Activated T-cell treated with anti-CD3 and anti-CD28 coated beads for 1 hour (primary cell): ENCODE measurements at places on chromosomes 2 and 18.
A peak's percentile ranks its signal among the peaks of the same experiment; 100 is the strongest.

DNA sequence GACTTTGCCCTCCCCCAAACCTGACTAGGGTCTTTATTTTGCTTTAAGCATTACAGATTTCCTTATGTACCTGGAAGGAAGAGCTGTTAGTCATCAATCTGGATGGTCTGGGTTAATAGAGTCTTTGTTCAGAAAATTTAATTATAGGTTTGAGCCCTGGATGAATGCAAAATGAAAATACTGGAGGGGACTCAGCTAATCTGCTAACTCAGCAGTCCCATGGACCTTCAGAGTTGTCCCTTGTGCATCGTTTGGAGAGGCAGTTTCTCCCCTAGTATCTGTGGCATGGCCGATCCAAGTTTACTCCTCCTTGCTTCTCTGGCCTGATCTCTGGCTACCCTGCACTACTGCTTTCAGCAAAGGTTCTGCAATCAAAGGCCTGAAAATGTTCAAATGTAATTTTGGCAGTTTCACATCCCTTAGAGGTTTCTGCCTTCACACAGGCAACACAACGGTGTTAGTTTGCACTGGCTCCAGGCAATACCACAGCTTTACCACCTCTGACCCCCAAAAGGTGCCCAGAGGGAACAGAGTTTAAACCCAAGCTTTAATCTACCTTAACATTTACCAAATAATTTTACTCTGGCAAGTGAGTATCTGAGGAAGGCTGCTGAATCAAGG lies 134.3 kb downstream of the THADA start:
- no peak for DNase-seq

DNA sequence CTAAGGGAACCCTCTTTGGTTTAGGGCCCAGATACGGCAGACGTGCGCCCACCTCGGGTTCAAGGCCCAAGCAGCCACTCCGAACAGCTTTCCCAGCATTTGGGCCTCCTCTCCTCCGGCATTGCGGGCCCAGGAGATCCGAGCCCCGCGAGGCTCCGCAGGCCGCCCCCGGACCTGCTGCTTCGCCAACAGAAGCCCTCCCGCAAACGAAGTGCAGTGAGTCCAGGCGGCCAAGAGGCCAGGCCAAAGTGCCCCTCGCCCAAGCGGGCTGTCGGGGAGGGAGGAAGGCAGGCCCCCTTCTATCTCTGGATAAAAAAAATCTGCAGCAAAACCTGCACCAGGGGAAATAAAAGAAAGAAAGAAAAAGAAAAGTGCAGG lies 6.0 kb downstream of the EN1 start:
- DNase-seq: no peak

DNA sequence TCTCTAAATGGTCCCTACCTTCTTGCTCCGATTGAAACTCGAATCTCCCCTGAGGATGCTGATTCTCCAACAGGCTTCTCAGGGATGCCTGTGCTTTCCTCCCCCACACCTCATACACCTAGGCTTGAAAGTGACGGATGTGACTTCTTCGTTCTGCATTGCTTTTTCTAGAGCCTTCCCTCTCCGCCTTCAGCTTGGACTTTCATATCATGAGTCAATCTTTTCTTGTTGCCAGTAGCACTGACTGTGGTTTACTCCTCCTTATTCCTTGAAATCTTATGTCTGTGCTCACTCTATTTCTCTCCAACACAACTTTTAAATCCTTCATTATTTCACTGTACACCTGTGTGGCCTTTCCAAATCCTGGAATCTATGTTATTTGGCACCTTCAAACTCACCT lies 451.4 kb downstream of the TMX3 start:
- DNase-seq: no peak

GRCh38 chr18:47506897-47507296 lies 255.4 kb upstream of the SKOR2 start:
- no peak for DNase-seq

DNA sequence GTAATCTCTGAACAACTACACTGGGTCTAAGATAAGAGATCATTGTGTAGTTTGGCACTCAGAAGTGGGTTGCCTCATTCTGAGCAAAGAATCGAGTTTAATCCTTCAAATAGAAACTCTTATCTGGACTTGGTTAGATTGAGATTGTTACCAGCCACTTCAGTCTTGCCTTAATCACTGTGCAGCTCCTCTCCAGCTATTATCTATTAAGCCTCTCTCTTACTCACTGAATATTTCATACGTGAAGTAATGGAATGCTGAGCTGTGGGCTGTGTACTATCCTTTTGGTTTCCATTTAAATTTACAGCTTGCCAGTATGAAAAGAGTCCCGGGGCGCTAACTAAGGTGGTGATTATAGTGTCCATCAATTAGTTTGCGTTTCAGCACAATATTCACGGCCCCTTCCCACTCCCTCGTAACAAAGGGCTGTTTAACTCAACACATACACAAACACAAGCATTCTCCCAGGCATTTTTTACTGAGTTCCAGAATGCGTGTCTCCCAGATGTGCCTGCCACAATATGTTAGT lies 65.7 kb upstream of the NCKAP5 start:
- no peak for DNase-seq

- no peak for DNase-seq
These were observed 27.4 kb downstream of the PPP1CB start for GRCh38 chr2:28779001-28779400.

DNA sequence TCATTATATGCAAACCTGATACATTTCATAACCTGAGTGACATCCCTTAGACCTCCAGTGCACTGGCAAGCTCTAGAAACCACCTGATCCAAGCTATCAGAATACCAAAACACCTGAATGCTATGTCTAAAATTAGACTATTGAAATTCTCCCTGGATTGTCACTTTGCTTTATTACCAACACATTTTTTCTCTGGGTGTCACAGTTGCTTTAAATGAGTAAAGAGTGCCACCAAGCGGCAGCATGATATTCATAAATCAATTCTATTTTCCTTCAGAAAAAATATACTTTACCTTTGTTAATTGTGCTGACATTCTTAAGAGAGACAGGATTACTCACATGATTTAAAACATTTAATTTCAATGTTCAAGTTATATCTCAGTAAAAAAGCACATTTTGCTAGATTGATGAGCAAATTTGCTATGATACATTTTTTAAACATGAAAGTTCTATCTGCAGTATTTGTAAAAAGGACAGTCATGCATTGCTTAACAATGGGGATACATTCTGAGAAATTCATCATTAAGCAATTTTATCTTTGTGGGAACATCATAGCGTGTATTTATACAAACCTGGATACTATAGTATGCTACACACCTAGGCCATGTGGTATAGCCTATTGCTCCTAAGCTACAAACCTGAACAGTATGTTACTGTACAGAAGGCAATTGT lies 338.4 kb upstream of the SLC39A10 start:
- peak; percentile 29 for DNase-seq

GRCh38 chr2:149310349-149310748 lies 20.0 kb upstream of the LYPD6 start:
- no peak for DNase-seq

DNA sequence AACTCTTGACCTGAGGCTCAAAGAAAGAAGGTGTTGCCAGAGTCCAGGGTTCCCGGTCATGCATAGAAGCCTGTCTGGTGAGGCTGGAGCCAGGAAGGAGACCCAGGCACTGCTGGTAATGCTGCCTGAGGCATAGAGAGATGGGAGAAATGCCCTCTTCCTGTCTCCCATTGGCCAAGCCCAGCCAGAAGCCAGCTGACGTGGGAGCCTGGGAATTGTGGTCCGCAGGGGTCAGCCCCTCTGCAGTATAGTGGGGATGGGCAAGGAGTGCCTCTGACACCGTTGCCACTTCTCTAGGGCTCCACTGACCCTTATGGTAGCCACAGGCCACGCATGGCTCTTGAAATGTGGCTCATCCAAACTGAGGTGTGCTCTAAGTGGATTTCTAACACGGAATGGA lies 95.7 kb downstream of the CTIF start:
- DNase-seq: no peak

GRCh38 chr2:22843919-22844537 lies 541.0 kb upstream of the KLHL29 start:
- DNase-seq: no peak

- DNase-seq: no peak
These were observed 26.9 kb downstream of the INPP4A start for GRCh38 chr2:98471402-98472131.

GRCh38 chr2:151842830-151843690 lies 14.8 kb upstream of the ARL5A start:
- DNase-seq: no peak

GRCh38 chr2:120433816-120434290 lies 87.9 kb downstream of the INHBB start:
- DNase-seq: no peak

- no peak for DNase-seq
These were observed 271.5 kb downstream of the ACTR3 start for GRCh38 chr2:114161371-114161770.

DNA sequence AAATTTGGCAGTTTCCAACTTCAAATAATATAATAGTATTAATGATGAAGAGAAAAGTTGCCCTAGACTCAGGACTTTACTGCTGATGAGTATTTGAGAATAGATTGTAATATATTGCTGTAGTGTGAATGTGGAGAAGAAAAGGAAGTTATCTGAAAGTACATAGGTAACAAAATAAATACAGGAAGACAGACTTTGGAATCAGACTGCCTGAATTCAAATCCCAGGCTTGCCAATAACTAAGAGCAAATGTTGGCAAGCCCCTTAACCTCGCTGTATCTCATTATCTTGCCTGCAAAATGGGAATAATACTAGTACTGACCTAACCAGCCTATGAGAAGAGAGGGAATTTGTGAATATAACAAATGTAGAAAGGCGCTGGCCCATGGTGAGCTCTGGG lies 765.2 kb upstream of the ID2 start:
- DNase-seq: no peak

- DNase-seq: no peak
These were observed 13.7 kb downstream of the CALCRL start for GRCh38 chr2:187434342-187434785.

DNA sequence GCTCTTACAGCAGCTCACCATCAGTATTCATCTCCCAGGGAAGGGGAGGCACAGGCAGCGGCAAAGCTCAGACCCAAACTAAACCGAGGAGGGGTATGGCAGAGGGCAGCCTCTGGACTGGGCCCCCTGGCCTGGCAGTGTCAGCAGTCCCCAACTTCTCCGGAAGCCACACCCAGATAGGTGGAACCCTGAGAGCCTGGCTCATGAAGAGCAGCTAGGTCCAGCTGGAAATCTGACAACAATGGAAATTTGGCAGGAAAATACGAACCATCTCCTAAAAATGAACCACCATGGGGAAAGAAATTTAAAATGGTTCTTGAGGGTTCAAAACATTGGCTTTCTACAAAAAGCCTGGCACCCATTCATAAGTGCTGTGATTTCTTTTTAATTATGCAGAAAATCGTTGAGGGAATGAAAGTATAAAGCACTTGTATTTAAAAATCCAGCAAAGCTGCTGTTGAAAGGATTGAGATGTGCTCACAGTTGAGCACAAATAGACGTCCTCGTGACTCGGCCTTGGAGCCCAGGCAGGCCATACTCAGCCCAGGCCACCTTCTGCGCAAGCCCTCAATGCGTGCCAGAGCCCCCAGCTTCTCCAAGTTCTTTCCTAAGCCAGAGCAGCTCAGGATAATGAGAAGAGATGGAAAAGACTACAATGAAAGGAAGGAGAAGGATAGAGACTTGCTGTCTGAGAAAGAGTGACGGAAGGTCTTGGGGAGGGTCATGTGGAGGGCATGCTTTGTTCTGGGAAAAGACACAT lies 93.0 kb downstream of the COL6A3 start:
- no peak for DNase-seq

GRCh38 chr2:126884861-126885750 lies 13.6 kb upstream of the TEX51 start:
- DNase-seq: no peak

DNA sequence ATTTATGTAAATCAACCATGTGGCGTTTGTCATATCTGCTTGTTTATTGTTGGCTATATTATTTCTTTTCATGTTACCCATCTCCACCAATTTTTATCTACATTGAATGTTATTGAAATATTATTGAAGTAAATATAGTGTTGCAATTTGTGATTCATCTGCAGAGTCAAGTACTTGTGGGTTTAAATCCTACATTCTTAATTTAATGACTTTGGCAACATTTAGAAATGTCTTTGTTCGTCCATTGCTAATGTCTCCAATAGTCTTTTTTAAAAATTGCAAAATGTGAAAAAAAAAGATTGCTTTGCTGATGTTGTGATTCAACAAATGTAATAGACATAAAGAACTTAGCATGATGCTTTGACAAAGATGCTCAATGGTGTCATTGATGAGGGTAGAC lies 1572.8 kb upstream of the PIK3C3 start:
- DNase-seq: no peak

GRCh38 chr2:240730501-240731177 lies 39.0 kb downstream of the AQP12A start:
- no peak for DNase-seq

GRCh38 chr2:127589358-127589757 lies 53.9 kb downstream of the MYO7B start:
- DNase-seq: no peak

DNA sequence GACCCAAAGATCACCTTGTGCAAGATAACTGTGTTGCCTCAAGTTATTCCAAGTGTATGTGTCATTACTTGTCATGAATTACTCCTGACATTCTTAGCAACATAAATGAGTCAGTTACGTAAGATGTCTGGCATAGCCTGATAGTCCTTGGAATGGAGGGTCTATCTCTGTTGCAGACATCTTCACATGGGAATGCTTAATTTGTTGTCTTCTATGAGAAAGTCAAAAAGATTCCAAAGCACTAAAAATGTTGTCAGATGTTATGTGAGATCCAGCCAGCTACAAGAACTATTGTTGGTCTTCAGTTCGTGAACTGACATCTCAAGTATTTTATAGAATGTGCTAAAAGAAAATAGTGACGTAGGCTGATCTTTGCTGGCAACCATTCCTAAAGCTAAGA lies 178.2 kb upstream of the RASGRP3 start:
- no peak for DNase-seq

- no peak for DNase-seq
These were observed 815 bp downstream of the CEBPZ start for GRCh38 chr2:37230581-37230980.

- DNase-seq: no peak
These were observed 172.9 kb upstream of the SIX3 start for GRCh38 chr2:44768438-44769236.

DNA sequence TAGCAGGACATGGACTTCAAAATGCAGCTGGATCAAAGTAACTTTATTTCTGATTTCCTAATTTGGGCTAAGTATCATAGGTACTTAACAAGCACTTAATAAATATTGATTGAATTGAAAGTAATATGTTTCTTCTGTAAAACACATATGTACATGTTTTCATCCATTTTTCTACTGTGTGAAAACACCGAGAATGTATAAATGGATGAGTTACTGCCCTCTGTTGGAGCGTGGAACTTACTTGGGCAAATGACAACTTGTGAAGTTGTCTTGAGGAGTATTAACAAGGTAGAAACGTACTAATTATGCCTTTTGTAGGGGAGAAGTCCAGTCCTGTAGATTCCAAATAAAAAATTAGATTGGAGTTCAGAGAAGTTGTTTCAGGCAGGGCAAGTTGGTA lies 87.2 kb downstream of the PHLPP1 start:
- DNase-seq: no peak

- DNase-seq: peak; percentile 35
These were observed 18.8 kb upstream of the HAAO start for GRCh38 chr2:42810971-42811811.

DNA sequence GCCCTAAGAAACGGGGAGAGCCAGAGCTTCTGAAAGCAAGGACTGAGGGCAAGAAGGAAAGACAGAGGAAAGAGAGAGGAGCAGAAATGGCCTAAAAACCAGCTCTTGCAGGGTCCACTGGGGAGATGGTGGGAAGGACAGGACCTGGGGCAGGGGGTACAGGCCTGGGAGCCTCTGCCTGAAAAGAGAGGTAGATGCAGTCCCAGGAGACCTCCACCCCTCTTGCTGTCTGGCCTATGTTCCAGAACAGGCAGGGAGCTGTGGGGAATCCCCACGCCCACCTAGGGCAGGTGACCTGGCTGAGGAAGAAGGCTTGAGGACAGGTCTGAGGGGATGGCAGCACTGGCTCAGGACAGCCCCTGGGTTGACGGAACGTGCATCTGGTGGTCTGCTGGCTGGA lies 4.6 kb downstream of the CAPN13 start:
- DNase-seq: no peak
